ENCODE measurements at places on chromosomes 4 and X.

DNA sequence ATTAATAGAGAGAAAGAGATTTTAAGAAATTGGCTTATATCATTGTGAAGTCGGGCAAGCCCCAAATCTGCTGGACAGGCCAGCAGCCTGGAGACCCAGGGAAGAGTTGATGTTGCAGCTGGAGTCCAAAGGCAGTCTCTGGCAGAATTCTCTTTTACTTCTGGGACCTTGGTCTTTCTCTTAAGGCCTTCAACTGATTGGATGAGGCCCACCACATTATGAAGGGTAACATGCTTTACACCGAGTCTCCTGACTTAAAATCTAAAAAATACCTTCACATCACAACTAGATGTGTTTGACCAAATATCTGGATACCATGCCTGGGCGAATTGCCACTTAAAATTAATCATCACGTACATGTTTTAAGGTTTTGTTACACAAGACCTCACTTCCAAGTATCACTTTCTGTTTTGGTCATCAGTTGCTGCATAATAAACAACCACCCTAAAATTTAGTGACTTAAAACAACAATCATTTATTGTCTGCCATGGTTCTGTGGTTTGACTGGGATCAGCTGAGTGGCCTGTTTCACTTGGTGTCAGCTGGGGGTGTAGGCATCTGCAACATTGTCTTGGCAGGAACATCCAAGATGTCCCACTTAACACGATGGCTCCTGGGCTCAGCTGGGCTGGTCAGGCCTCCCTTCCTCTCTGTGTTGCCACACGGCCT lies 3.4 kb downstream of the CD38 start:
- DNase-seq, result no peak

DNA sequence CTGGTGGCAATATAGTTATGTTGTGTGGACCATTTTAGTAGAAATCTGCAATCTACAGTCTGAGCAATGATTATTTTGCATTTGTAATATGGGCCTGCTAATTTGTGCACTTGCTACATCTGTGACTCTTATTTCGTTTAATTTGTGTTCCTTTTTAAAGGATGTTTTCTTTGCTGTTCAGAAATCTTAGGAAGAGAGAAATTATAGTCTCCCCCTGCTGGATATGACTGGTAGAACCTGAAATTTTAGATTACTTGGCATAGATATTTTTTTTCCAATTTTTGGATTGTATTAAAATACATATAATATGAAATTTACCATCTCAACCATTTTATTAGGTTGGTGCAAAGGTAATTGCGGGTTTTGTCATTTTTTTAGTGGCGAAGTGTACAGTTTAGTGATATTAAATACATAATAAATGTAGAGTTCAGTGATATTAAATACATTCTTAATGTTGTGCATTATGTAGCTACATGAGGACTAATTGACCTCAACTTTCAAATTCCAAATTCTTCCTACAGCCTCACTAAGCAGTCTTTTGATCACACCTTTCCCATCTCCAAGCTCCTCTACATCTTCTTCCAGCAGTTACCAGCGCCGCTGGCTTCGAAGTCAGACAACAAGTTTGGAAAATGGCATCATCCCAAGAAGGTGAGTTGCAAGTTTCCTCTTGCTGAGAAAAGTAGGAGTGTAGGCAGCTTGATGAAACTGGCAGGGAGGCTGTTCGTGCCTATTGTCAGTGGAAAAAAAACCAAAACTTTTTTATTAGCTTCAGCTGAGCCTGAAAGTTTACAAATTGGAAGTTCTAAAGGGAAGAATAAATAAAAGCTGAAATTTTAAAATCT lies 82.2 kb downstream of the FNIP2 start:
- DNase-seq, result no peak

GRCh38 chr4:44848466-44848865 lies 122.1 kb upstream of the GNPDA2 start:
- no peak for DNase-seq

DNA sequence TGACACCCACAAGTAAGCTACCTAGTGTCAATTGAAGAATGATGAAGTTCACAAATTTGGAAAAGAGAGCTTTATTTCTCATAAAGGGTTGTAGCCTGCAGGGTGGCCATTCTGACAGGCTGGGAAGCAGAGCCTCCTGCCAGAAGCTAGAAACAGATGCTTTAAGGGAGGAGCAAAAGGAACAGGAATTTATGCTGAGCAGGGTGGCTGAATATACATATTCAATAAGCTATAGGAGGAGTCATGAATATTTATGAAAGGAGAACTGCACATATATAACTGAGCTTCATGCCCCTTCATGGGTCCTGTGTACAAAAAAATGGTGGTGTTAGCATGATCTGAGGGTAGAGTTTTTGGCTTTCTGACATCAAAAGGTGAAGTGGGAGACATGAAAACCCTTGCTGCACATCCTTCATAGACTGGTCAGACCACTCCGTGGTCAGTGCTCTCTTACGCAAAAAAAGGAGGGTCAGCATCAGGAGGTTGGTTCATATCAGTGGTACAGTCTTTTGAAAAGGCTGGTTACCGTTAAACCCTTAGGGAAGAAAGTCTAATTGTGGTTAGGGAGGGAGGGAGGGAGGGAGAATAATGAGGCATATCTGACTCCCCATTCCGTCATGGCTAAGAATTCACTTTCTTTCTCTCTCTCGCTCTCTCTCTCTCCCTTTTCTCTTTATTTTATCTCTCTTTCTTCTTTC lies 121.4 kb downstream of the LUZP4 start:
- DNase-seq, result no peak

- no peak for DNase-seq
These were observed 124.4 kb upstream of the PUDP start for GRCh38 chrX:7272346-7272745.

DNA sequence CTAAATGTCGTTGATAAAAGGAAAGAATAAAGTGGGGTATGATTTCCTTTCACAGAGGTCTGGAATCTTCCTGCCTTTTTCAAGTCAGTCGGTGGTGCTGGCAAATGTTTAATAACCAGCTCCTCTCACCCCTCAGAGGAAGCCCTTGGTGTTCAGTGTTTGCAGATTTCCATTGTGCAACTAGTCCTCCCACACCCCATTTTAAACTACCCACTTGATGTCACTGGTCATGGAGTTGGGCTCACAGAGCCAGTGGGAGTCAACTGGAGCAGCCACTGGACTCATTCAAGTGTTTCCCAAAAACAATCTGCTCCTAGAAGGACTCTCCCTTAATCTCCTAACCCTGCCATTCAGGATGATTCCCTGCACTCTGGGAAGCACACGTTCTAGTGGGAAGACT lies 149.2 kb downstream of the PTTG2 start:
- DNase-seq, result no peak
